Brain microvascular endothelial cell (primary cell): ENCODE measurements at places on chromosomes 1 and 21.

- no peak for DNase-seq
Observed at GRCh38 chr21:37668462-37669239, 247.6 kb downstream of the KCNJ6 start.

- DNase-seq: no peak
Observed at GRCh38 chr21:33811167-33812010, 104.2 kb downstream of the ATP5PO start.

GRCh38 chr1:68366572-68366971 lies 83.2 kb downstream of the RPE65 start:
- no peak for DNase-seq

GRCh38 chr1:74340656-74341055 lies 105.5 kb downstream of the TNNI3K start:
- DNase-seq: no peak

DNA sequence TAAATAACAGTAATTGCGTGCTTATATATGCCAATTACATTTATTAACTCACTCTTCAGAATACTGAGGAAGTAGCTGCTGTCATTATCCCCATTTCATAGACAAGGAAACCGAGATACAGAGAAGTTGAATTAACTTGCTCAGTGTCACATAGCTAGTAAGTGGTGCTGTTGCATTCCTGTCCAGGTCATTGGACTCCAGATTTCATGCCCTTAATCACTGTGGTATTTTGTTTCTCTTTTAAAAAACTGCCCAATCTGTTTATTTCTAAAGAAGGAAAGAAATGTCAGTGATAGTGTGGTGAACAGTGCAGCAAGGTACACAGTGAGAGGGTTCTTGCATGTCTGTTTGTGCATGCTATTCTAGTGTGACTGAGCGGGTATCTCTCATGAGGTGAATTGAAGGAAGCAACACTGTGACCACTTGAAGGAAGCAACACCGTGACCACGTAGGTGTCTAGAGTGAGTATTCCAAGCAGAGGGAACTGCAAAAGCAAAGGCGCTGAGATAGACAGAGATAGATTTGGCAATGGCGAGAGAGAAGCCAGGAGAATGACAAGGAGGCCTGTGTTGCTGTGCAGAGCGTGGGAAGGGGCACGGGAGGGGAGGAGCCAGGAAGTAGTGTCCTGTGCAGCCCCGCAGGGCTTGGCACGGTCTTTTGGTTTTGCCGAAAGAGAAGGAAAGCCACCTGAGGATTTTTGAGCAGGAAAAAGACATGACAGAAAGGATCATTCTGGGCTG lies 95.9 kb downstream of the CAMTA1 start:
- peak; percentile 12 for DNase-seq

DNA sequence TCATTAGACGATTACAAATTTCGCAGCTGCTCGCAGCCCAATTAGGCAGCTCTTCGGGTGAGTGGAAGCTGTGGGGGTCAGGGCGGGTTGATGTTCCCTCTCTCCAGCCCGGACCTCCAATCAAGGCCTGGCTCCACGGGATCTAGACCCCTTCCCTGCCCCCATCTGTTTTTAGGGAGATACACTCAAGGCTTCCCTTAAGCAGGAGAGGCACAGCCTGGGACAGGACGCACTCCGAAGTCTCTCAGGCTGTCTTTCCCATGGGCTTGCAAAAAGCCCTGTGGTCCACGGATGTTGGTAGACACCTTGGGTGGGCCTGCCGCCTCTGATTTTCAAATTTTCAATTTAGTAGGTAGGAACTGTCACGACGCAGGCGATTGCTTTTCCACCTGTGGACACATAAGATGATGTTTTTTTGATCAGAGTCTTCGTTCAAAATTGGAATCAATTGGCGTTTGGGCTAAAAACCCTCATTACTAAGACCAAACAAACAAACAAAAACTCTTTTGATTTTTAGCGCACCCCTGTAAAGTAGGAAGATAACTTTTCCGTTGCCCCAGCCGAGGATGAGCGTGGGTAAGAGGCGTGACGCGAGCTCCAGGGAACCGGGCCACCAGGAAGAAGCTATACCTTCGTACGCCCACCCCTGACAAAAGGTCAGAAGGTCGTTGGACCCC lies 2.5 kb upstream of the LHX8 start:
- DNase-seq: no peak

DNA sequence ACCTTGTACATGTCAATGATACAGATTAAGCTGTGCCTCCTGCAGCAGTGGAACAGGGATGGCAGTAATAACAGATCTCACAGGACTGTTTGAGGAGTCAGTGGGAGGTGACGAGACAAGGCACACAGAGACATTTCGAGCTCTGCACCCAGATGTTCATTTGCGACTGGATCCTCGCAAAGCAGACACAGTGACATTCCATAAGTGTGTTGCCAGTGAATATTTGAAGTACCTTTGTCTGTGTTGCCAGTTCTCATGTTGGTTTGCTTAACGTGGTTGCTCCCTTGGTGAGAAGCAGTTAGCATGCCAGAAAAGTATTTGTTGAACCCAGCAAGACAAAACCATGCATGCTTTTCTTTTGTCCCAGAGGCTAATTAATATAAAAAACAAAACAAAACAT lies 67.0 kb downstream of the NID1 start:
- no peak for DNase-seq

- no peak for DNase-seq
Observed at GRCh38 chr1:233290396-233291034, 5.0 kb downstream of the PCNX2 start.

DNA sequence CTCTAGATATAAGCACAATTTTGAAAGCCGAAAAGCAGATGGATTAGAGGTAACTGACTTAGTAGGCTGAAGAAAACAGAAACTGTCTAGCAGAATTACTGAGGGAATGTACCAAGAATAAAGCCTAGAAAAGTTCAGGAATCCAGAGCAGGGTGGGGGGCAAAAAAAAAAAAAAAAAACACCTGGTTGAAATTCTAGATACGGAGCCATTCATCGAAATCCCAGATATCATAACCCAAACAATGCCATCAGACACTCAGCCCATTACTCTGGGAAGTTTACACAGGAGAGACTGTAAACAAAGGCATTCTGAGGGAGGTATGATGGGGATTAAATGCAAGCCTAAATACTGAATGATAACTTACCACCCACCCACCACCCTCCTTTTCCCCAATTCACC lies 45.6 kb downstream of the ENAH start:
- DNase-seq: no peak

DNA sequence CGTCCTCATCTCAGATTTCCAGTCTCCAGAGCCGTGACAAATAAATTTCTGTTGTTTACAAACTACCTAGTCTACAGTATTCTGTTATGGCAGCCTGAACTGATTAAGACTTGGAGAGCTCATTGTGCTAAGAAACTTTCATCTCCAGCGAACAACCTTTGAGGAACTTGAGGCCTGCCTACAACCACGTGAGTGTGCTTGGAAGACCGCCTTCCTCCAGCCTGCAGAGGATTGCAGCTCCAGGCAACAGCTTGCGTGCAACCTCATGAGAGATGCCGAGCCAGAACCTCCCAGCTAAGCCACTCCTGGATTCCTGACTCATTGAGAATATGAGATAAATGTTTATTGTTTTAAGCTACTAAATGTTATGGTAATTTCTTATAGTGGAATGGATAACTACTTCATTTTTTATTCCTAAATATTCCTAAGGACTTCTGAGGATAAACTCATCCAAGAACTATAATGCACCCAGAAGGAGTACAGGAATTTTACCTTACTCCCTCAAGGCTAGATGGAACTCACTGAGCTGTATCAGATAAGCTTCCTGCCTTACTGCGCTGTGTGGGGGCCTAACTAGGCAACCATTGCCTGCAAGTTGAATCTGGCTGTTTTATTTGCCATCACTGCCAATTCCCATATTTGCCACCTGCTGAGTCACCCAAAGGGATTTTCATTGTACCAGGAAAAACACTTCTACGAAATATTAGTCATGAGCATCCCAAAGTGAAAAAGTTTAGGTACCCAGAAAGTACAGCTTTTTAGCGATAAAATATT lies 17.6 kb downstream of the FAM177B start:
- DNase-seq: peak; percentile 81

- DNase-seq: peak; percentile 99
Observed at GRCh38 chr1:185646202-185646683, 87.9 kb upstream of the HMCN1 start.

DNA sequence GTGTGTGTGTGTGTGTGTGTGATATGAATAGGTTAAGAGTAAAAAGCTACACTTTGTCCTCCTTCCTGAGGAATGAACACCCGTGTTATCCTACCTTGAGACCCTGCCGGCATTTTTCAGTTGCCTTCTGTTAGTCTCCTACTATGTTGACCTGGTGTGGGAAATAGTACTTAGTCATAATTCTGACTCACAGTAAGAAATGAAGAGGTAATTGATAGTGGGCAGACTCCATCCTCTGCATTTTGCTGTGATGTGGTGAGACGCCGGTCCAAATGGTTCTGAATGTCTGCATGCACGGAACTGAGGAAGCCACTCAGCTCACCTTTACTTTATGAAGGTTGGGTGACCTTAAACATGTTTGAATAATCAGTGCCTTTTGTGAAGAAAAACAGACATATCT lies 12.6 kb downstream of the CD101 start:
- peak; percentile 28 for DNase-seq

- DNase-seq: no peak
Observed at GRCh38 chr1:244280201-244280600, 171.5 kb downstream of the ADSS2 start.

- DNase-seq: no peak
Observed at GRCh38 chr1:164950541-164950986, 391.6 kb downstream of the PBX1 start.

- no peak for DNase-seq
Observed at GRCh38 chr21:23740463-23740862, 1866.8 kb downstream of the MRPL39 start.

GRCh38 chr1:47703981-47704596 lies 266.2 kb downstream of the FOXD2 start:
- DNase-seq: peak; percentile 32

DNA sequence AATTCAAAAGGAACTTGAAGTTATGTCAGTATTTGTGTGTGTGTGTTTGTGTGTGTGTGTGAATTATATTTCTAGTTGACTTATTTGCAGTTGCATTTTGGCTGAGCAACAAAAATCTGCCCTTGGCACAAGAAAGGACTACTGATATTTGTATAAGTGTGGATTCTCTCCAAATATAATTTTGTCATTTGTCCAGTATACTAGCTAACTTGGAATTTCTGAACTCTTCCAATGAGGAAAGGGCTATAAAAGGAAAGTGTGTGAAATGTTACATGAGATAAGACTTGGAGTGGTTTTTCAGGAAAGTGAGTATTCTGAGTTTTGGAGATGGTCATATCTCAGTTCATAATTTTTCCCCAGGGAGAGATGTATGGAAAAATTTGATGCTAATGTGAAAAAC lies 1384.1 kb upstream of the B3GALT2 start:
- DNase-seq: no peak

- no peak for DNase-seq
Observed at GRCh38 chr1:243416495-243416894, 160.7 kb downstream of the SDCCAG8 start.

DNA sequence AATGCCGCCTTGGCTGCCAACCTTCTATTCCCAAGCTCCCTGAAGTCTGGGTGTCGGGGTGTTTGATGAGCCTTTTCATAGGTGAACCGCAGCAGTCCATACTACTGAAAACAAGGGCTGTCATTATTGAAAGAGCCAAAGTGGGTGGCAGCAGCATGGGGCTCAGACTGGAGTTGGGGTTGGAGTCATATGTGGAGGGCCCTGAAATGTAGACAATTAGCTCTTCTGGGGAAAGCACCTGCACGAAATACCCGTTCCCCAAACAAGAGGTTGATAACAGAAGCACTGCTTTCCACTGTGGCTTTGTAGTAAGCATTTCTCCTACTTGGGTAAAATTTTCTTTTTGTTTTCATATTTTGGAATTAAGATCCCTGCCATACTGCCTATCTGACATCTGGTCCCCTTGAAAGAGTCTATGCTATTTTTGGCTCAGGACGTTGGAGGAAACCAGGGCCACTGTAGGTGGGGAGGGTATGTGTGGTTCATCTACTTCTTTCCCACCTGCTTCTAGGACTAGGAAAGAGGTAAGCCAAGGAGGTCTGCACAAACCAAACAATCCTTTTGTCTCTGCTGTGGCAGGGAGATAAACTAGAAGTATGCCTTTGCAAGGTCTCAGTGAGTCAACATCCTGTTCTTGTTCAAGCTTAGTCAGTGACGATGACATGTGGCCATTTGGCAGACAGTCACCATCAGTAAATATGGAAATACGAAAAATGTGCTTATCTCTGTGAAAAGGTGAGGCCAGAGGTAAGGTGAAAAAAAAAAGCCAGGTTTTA lies 197.0 kb upstream of the UBE2U start:
- peak; percentile 73 for DNase-seq

GRCh38 chr1:111489604-111490003 lies 13.8 kb downstream of the ADORA3 start:
- DNase-seq: no peak

DNA sequence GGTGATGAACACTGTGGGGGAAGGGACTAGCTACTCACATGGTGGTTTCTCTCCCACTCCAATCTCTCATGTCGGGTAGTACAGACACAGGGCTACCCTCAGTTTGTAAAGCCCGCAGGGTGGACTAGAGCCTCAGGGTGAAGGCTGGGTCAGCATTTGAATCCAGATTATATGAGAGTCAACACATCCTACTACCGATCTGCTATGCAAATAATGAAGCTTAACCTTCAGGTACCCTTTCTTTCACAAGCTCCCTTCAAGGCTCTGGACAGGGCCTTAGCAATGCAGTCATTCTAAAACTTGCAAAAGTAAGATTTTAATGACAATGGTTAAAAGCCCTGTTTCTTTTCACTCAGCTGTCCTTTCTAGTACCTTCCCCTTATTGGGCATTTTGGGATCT lies 5.5 kb upstream of the ZBED6 start:
- no peak for DNase-seq

GRCh38 chr1:34840426-34840825 lies 19.1 kb downstream of the SMIM12 start:
- DNase-seq: no peak

GRCh38 chr1:171263901-171264300 lies 15.6 kb downstream of the FMO1 start:
- no peak for DNase-seq
